ENCODE measurements at places on chromosomes 6 and 20. TPM values are rescaled to one million over a fixed set of nuclear protein-coding genes. Genes with fewer than 3 reads are reported as not detected.

Gene KCNQ2
- 0.19 TPM for total RNA-seq

Gene CNR1
- total RNA-seq, result not detected

Gene CST7
- total RNA-seq, result 41.5 TPM

Gene LINC00237
- not detected for total RNA-seq

Gene TMEM170B
- total RNA-seq, result 2.0 TPM

Gene CGA
- total RNA-seq, result not detected

Gene STMND1
- total RNA-seq, result not detected

Gene ARFGEF3
- 1.6 TPM for total RNA-seq

Gene SMLR1
- not detected for total RNA-seq

Gene PAK5
- not detected for total RNA-seq

DNA sequence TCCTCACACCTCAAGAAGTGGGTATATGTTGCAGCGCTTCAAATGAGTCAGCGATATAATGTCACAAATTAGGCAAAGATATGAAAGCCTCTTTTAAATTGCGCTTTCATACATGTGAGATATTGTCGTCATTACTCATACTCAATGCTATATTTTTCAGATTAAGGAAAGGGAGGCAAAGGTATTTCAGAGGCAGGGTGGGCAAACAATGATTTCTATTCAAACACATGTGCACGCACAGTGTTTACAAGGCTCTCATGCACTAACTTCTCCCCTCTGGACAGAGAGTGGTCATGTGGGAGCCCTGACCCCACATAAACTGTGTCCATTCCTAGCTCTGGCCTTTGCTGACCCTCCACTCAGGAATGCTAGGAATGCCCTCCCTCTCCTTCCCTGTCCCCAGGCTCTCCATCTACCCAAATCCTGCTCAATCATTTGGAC is 112.1 kb upstream of the TMEM170B start:
- no peak for DNase-seq

GRCh38 chr20:41222296-41222695 is 85.0 kb downstream of the PLCG1 start:
- DNase-seq, result no peak

- no peak for DNase-seq
Measured at GRCh38 chr6:11085758-11086435, 7.7 kb upstream of the SMIM13 start.

DNA sequence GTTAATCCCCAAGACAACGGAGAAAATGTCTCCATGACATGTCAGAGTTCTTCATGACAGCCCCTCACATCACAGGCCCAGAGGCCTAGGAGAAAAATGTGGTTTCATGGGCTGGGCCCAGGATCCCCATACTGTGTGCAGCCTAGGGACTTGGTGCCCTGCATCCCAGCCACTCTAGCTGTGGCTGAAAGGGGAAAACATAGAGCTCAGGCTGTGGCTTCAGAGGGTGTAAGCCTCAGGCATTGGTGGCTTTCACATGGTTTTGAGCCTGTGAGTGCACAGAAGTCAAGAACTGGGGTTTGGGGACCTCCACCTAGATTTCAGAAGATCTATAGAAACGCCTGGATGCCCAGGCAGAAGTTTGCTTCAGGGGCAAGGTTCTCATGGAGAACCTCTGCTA is 122.8 kb downstream of the FHL5 start:
- no peak for DNase-seq

- no peak for DNase-seq
Measured at GRCh38 chr6:145561095-145562072, 173.9 kb downstream of the EPM2A start.

DNA sequence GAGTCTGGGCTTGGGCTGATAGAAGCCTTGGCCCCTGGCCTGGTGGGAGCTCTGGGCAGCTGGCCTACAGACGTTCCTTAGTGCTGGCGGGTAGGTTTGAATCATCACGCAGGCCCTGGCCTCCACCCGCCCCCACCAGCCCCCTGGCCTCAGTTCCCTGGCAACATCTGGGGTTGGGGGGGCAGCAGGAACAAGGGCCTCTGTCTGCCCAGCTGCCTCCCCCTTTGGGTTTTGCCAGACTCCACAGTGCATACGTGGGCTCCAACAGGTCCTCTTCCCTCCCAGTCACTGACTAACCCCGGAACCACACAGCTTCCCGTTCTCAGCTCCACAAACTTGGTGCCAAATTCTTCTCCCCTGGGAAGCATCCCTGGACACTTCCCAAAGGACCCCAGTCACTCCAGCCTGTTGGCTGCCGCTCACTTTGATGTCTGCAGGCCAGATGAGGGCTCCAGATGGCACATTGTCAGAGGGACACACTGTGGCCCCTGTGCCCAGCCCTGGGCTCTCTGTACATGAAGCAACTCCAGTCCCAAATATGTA is 957 bp upstream of the VEGFA start:
- no peak for DNase-seq

- no peak for DNase-seq
Measured at GRCh38 chr6:54106727-54107126, 4.5 kb upstream of the MLIP start.

GRCh38 chr6:167786853-167787675 is 39.6 kb upstream of the AFDN start:
- DNase-seq, result no peak

- DNase-seq, result no peak
Measured at GRCh38 chr20:58938541-58938940, 42.5 kb upstream of the NELFCD start.

GRCh38 chr6:6392214-6393068 is 72.0 kb upstream of the F13A1 start:
- DNase-seq, result no peak

GRCh38 chr6:69624944-69625343 is 171.9 kb downstream of the LMBRD1 start:
- no peak for DNase-seq

DNA sequence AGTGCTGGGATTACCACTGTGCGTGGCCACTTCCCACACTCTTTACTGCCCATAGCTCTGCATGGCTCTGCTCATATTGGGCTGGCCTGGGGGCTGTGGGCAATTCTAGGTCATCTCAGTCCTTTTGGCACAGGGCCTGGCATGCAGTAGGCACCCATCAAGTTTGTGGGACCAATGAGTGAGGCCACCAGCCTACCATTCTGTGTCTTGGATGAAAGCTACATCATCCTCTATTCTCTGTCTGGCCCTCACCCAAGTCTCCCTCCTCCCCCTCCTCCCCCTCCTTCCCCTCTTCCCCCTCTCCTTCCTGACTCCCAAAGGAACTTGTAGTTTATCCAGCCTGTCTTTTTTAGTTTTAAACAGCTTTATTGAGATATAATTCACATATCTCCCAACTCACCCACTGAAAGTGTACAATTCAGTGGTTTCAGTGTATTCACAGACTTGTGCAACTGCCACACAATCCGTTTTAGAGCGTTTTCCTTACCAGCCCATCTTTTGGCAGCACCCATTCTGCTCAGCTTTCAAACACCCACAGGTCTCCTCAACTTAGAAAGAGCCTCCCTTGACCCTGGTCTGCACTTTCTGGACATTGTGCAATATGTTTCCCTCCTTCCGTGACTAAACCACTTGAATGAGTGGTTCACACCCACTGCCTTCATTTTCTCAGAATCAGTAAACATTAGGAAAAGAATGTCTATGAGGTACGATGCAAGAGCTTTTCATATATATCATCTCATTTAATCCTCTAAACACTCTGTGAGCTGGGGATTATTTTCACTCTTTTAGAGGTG is 21.5 kb upstream of the MRPS18A start:
- DNase-seq, result no peak

DNA sequence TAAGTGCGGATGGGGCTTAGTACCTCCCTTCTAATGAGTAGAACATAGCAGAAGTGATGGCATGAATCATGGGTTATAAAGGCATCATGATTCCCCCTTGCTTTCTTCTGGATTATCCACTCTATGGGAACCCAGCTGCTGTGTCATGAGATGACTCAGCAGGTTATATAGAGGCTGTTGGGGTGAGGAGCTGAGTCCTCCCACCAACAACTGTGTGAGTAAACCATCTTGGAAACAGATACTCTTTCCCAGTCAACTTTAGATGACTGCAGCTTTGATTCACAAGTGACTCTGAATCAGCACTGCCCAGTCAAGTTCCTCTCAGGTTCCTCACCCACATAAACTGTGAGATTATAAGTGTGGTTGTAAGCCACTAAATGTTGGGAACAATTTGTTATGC is 46.3 kb downstream of the FAM83B start:
- no peak for DNase-seq

DNA sequence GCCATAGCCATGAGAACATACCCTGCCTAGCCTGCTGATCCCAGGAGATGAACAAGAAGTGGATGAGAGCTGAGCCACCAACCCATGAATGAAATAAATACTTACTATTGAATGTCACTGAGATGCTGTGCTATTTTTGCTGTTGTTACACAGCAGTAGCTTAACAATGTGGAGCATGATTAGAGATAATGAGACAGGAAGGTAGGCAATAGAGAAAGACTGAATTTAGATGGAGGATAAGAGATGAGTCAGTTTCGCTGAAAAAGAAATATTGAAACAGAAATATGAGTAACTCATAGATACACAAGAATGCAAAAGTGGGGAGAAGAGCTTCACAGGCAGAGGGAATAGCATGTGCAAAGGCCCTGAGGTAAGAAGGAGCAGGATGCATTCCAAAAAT is 94.9 kb upstream of the TOP1 start:
- DNase-seq, result no peak

DNA sequence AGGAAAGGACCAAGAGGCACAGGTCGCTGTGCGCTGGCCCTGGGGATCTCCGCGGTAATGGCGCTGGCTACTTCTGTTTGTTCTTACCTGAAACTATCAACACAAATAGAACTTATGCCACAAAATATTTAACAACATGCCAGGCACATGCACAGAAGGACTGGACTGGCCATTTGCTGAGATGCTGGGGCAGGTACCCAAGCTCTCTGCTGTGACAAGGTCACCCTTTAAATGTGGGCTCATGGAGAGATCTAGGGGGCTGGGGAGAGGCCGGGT is 28.0 kb upstream of the PXDC1 start:
- DNase-seq, result no peak

- no peak for DNase-seq
Measured at GRCh38 chr20:48203252-48203651, 418.0 kb upstream of the SULF2 start.

DNA sequence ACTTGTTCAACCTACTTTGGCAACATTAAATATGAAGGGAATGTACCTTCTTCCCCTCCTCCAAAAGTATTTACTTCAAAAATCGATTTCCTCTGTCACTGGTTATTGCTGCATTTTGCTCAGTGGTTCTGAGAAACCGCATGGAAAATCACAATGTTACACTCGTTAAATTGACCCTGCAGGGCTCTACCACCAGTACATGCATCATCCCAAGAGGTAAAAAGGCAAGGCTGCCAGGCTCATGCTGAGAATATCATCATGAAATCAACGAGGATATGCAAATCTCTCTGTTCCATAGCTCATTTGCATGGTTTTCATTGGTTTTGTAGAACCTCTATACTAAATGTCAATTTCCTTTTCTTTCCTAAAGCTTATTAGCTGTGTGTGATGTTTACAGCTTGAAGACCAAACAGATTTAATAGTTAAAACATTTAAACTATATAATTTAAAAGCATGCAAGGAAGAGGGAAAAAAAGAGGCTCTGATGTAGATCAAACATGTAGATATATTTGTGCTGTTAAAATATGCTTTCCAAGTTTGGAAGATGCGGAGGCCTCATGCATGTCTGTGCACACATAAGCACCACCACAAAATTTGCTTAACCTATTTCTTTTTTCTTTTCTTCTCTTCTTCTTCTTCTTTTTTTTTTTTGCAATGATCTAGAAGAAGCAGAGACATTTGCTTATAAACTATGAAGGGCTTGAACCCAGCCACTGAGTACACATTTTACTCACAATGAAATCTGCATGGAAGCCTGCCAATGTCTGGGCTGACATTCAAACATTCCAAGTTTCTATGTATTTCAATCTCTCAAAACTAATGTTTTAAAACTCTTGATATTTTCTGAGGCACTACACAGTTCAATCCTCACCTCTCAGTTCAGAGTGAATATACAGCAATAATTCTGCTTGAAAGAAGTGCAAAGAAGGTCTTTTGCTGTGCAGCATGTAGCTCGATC is 194.0 kb downstream of the GMPR start:
- no peak for DNase-seq
